ENCODE measurements at places on chromosomes 12 and 14. TPM values are rescaled to one million over a fixed set of nuclear protein-coding genes. Genes with fewer than 3 reads are reported as not detected.

DNA sequence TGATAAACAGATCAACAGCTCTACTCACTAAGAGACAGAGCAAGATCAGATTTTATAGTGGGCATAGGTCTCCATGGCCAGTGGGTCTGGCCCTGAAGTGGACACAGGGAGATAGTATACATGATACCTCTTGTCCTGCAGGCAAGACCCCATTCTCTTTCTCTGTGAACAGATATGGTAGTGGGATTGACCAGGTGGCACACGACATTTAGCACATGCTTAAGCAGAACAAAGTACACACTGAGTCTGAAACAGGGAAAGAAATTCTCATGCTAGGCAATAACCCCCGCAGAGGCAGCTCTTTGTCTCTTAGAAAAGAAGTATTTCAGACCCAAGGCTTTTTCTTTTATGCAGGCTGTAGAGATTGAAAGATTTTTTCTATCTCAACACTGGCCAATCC is 1331.2 kb downstream of the FSCB start:
- DNase-seq = no peak
- no peak overlapping the region for H3K27ac ChIP-seq
- H3K36me3 ChIP-seq = no peaks in the 10 kb centered on the region
- H3K4me1 ChIP-seq = no peaks in the 10 kb centered on the region
- no peaks in the 10 kb centered on the region for H3K27me3 ChIP-seq

Gene SERPINA10
- not detected for total RNA-seq

Gene RIPK3
- total RNA-seq = 24.8 TPM

Gene CISTR
- not detected for total RNA-seq

DNA sequence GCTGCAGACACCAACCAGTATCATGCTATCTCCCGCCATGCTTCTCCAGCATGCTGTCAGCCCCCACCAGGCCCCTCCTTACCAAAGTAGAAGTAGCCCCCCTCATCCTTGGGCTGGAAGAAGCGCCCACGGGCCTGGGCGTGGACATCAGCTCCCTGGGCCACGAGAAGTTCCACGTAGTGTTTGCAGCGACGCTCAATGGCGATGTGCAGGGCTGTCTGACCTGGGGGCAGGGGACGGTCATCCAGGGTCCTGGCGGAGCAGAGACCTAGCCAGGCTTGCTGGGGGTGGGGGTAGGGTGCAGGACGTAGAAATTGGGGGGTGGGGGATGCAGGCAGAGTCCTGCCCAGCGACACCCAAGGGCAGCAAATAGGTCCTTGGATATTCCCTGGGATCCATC is 32.7 kb downstream of the TRPV4 start:
- H3K27me3 ChIP-seq = no peaks in the 10 kb centered on the region
- H3K4me1 ChIP-seq = no peaks in the 10 kb centered on the region
- no peak for DNase-seq
- H3K4me3 ChIP-seq = no peak overlapping the region
- H3K27ac ChIP-seq = no peak overlapping the region

Gene CLEC4E
- 47.8 TPM for total RNA-seq

Measured in spleen (tissue), 13 donors.